ENCODE measurements at places on chromosomes 5 and 9.
A peak's percentile ranks its signal among the peaks of the same experiment; 100 is the strongest.

- no peak for DNase-seq
These were observed 38.2 kb upstream of the BTNL3 start for GRCh38 chr5:180950291-180950949.

DNA sequence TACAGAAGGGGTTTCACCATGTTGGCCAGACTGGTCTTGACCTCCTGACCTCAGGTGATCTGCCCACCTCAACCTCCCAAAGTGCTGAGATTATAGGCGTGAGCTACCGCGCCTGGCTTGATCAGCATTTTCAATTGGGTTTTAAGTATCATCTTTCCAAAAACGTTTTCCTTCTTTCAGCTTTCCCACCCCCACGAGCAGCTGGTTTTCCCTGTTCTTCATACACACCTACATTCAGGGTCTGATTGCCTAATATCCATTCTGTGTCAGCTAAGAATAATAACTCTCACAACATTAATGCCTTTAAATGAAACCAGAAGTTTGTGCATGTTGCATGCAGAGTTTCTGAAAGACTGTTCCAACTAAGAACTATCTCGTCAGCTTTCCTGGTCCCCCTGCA lies 38.3 kb downstream of the RFK start:
- no peak for DNase-seq

DNA sequence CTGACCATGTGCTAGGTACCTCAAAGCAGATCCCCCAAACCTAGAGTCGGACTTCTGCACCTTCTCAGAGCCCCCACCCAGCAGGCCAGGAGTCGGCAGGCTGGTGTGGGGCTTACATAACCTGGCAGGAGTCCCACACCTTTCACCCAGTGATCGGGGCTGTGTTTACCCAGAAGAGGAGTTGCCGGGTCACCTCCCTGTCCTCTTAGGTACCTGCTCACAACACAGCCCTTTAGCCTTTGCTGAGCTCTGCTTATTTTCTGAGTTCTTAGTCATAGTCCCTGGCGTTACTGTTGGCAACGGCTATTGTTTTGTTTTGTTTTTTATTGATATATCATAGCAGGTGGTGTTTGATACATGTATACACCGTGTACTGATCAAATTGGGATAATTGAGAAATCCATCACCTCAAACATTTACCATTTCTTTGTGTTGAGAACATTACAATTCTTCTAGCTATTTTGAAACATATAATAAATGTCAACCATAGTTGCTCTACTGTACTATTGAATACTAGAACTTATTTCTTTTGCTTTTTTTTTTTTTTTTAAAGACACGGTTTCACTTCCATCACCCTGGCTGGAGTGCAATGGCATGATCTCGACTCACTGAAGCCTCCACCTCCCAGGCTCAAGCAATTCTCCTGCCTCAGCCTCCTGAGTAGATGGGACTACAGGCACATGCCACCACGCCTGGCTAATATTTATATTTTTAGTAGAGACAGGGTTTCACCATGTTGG lies 10.4 kb upstream of the EEIG1 start:
- no peak for DNase-seq

GRCh38 chr5:102627315-102627714 lies 127.8 kb upstream of the PAM start:
- no peak for DNase-seq

- DNase-seq: no peak
These were observed 20.9 kb upstream of the FOCAD start for GRCh38 chr9:20663133-20663532.

DNA sequence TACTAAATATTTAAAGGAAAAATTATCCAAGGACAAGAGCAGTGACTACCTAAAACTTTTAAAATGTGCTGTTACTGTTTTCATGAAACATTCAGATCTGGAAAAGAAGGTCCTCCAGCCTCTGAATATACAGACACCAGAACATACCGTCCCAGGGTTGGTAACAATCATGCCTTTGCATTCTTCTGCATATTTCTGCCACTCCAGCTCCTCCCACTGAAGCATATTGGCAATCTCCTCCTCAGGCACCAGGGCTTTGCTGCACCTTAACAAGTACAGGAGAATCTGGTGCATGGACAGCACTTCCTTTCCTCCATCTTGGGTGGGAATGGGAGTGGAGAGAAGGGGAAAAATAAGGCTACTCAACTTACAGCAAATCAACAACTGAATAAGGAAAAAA lies 60.0 kb downstream of the DROSHA start:
- DNase-seq: no peak

DNA sequence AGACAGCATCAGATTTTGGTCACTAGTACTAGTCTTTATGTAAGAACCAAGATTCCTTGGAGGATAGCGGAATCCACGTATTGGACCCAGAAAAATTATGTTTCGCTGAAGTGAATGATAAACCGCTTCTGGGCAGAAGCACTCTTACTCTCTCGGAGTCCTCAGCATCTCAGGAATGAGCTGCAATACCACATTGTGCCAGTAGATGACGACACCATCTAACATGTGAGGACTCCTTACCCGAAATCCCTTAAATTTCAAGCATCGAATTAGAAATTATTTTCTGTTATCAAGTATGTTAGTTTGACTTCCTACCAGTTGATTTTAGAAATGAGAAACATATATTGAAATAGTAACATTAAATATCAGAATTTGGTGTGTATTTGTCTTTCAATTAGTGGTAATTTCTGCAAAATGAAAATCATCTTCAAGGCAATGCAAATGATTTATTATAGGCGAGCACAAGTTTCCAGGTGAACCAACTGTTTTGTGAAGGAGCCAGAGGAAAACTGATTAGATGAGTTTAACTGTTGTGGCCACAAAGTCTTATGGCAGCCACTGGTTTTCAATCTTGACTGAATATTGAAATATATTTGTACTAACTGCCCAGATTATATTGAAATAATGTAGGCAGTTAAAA lies 66.0 kb upstream of the CAMK4 start:
- peak; percentile 10 for DNase-seq

GRCh38 chr9:98989036-98990000 lies 45.6 kb downstream of the COL15A1 start:
- peak; percentile 53 for DNase-seq

GRCh38 chr9:119369680-119370366 lies 588 bp upstream of the BRINP1 start:
- DNase-seq: no peak

Measured in HL-60 (cell line).